ENCODE measurements at places on chromosomes 2 and 18. TPM values are rescaled to one million over a fixed set of nuclear protein-coding genes. Genes with fewer than 3 reads are reported as not detected.
A peak's percentile ranks its signal among the peaks of the same experiment; 100 is the strongest.

GRCh38 chr18:48590678-48591077, 51.8 kb downstream of the CTIF start:
- peak; percentile 45 for ATAC-seq

DNA sequence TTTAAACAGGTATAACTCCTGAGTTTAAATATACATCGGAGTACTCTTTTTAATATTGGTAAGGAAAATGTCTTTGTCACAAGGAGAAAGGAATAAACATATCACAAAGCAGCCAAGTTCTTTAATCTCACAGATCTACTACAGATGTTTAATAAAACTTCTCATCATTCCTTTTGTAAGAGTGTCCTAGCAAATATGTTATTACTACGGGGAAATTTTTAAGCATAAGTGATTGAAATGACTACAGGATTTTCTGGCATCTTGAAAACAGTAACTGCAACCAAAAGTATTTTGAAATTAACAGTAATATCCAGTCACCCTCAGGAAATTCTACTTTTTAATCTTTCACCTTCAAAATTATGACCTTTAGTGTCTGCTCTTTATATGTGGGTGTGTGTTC, 403.1 kb downstream of the IRS1 start:
- no peak for ATAC-seq

- ATAC-seq: no peak
Observed at GRCh38 chr2:233430081-233430480, 75.8 kb downstream of the DGKD start.

Gene ZNF892
- total RNA-seq: 14.0 TPM

Gene CFC1
- total RNA-seq: not detected

Gene IL36A
- total RNA-seq: not detected
